ENCODE measurements at places on chromosomes 1 and 21.

- no peak for DNase-seq
These were observed 7.1 kb downstream of the BECN2 start for GRCh38 chr1:241964550-241965282.

DNA sequence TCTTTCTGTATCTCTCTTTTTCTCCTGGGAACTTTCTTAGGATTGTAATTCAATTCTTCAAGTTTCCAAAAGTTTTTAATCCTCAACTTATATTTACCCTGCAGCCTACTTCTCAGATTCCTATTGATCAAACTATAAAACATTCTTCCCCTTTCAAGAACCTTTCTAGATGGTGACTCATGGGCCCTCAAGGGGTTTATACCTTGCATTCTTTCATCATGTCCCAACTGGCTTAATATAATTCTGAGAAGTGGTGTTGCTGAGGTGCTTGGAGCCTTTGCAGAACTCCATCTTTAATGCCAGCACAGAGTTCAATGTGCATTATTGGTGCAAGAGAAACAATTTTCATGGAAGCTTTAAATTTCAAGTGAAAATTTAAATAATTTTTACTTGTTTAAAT, 273.4 kb downstream of the VAV3 start:
- no peak for DNase-seq

GRCh38 chr1:6521536-6521935, 30.1 kb upstream of the PLEKHG5 start:
- DNase-seq, result no peak

DNA sequence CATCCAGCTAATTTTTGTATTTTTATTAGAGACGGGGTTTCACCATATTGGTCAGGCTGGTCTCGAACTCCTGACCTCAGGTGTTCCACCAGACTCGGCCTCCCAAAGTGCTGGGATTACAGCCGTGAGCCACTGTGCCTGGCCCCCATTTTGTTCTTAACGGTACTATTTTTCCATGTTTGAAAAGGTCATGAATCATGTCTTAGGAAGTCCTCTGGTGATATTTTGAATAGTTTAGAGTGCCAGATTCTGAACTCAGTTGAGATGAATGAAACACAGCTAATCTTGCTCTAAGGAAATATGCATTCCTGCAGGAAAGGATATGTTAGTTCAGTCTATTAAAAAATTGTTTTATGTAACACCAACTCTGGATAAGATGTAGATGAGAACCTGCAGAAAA, 62.6 kb upstream of the ATP2B4 start:
- DNase-seq, result no peak

GRCh38 chr1:173224280-173224892, 17.3 kb upstream of the TNFSF4 start:
- DNase-seq, result no peak
